ENCODE measurements at places on chromosomes 7 and 10.

DNA sequence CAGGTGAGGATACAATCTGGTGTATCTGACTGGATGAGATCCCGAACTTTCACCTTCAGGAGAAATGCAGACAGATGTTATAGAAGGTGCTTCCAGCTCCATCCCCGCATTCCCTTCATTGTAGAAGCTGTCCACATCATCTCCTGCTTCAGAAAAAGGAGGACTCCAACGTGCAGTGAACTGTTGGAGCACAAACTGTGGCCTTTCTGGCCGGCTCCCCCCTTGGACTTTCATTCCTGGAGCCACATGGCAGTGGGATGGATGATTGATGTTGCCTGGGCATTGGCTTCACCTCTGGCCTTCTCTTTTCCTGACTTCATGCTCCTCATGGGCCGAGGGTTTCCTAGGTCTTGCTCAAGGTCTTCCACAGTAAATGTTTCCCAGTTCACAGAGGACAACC is 29.6 kb upstream of the ZNF273 start:
- H3K27me3 ChIP-seq: peaks cover 14% of the 10 kb centered on the region
- no peaks in the 10 kb centered on the region for H3K36me3 ChIP-seq

DNA sequence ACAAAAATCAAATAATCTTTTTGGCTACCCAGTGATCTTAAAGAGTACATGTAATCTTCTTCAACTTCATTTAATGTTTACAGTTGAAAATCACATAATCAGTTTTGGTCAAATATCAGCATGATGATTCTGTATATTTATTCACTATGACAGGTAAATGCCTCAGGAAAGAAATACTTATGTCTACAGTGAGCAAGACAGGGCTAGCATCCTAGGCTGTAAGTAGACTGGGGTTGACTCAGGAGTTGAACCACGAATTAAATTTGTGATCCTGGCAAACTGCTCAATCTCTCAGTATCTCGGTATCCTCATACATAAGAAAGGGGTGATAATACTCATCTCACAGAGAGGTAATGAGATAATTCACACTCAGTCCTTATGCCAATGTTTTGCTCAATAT is 71.8 kb downstream of the SEMA3D start:
- H3K36me3 ChIP-seq: no peaks in the 10 kb centered on the region
- no peaks in the 10 kb centered on the region for H3K27me3 ChIP-seq
- DNase-seq: no peak

- H3K4me3 ChIP-seq: peak overlapping the region; percentile 3
- H3K4me1 ChIP-seq: no peaks in the 10 kb centered on the region
- no peak for DNase-seq
- no peaks in the 10 kb centered on the region for H3K36me3 ChIP-seq
Measured at GRCh38 chr7:2894118-2894940, 50.2 kb upstream of the GNA12 start.

DNA sequence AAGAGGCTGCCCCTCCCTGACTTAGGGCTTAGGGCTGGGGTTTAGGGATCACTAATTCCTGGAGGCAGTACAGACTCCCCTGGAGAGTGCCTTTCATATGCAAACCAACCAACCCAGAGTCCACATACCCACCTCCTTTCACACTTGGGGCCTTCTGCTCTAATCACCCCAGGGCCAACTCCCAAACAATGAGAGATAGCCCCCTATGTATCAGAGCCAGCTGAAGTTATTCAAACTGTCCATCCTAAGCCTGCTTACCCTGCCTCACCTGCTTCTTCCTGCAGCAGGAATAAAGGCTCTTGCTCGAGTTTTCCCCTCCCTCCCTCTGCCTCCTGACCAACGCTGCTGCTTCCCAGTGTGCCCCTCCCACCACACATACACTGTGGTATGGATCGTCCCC is 51.8 kb upstream of the SLC35G1 start:
- H3K36me3 ChIP-seq: no peaks in the 10 kb centered on the region
- H3K4me3 ChIP-seq: no peak overlapping the region
- H3K27ac ChIP-seq: no peak overlapping the region

DNA sequence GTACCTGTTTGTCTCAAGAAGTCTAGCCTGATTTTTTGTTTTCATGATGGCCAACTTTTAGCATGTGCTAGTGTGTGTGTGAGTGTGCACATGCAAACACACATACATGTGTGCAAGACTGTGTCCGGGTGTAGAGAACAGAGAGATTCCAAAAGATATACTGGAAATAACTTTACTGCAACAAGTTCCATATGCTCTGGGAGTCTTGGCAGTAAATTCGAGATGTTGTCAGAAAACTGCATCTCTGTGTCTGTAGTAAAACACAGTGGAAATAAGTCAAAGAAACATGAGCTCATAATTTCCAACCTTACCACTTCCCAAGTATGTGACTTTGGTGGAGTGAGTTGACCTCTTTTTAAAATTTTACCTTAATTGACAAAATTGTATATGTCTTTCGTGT is 950.8 kb upstream of the C7orf33 start:
- H3K27me3 ChIP-seq: no peaks in the 10 kb centered on the region
- H3K27ac ChIP-seq: no peak overlapping the region
- no peak overlapping the region for H3K4me3 ChIP-seq
- H3K36me3 ChIP-seq: no peaks in the 10 kb centered on the region
- no peak for DNase-seq
- H3K4me1 ChIP-seq: no peaks in the 10 kb centered on the region

All from lower lobe of right lung (tissue), 2 donors.